AG04450 (cell line): ENCODE measurements at places on chromosomes 1 and 21.

- DNase-seq = no peak
Measured at GRCh38 chr1:218034468-218034867, 250.6 kb upstream of the RRP15 start.

DNA sequence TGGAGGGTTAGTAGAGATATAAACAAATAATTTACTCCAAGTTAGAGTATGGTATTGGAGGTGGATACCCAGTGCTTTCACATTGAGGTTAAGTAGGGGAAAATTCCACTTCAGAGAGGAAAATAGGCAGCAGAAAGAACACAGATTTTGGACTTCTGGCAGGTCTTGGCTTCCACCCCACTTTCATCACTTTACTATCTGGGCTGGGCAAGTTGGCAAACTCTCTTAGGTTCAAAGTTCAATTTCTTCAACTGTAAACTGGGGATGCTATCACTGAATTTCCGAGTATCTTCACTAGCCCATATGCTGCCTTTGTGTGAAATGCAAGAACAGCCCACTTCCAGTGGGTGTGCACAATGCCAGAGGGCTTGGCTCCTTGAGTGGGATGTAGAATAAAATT is 214.9 kb downstream of the GABPA start:
- no peak for DNase-seq

GRCh38 chr1:69077633-69078032 is 490.1 kb upstream of the LRRC7 start:
- no peak for DNase-seq

DNA sequence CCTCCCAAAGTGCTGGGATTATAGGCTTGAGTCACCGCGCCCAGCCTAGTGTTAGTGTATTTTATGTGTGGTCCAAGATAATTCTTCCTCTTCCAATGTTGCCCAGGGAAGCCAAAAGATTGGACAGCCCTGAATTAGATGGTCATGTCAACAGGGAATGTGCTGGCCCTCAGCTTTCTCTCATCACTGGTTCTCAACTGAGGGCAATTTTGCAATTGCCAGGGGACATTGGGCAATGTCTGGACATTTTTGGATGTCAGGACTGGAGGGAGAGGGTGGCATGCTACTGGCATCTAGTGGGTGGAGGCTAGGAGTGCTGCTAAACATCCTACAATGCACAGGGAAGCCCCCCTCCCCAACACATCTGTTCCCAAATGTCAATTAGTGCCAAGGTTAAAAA is 95.0 kb downstream of the LAMC2 start:
- DNase-seq = no peak
